CD4-positive, alpha-beta T cell treated with Interferon alpha-2 for 1 hour (primary cell): ENCODE measurements at places on chromosomes 3 and 15.

DNA sequence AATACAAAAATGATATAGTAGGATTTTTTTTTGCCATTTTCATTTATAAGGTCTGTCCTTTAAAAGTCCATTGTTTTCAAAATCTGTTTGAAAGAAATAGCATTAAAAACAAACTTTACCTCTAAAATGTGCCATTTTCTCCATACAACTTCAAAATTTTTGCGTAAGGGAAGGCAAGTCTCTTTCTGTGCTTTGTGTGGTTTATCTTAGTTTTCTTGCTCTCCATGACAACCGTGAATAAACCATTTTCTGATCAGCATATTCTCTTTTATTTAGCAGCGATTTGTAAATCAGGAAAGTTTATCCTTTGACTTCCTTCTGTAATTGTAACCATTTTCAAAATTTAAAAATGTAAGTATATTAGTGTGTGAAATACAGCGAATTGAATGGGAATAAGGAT lies 147.9 kb upstream of the CGNL1 start:
- no peak for DNase-seq

- DNase-seq, result no peak
Measured at GRCh38 chr15:73322665-73323373, 45.9 kb downstream of the HCN4 start.

GRCh38 chr15:68231102-68231818 lies 1.7 kb upstream of the CLN6 start:
- DNase-seq, result no peak

GRCh38 chr3:54631516-54632325 lies 296.1 kb downstream of the LRTM1 start:
- no peak for DNase-seq

DNA sequence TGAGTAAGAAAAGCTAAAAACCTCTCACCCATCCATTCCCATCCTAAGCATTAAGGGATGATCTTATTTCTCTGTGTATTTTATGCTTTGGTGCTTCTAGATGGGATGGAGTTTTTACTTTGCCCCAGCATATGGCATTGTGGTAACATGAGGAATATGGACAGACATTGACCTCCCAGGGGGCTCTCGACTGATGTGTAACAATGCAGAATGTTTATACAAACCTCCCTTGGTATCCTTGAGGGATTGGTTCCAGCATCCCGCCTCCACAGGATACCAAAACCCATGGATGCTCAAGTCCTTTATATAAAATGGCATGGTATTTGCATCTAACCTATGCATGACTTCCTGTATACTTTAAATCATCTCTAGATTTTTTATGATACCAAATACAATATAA lies 21.6 kb downstream of the PDIA5 start:
- DNase-seq, result no peak

DNA sequence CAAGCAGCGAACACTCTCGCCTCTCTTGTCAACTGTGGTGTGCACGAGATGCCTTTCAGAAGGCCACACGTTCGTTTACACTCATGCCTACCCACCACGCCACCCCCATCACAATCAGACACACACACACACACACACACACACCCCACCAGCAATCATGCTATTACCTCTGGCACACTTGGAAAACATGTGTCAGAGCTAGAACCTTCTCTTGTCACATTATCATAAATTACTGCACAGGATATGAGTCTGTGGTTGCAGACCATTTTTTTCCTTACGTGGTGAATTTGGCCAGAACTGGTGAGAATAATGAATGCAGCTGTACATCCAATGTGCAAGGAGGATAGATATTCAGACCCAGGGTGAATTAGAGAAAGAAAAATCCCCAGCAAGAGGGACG lies 52.4 kb downstream of the TRIM69 start:
- DNase-seq, result no peak

GRCh38 chr3:184786280-184786941 lies 25.6 kb upstream of the VPS8 start:
- DNase-seq, result no peak

DNA sequence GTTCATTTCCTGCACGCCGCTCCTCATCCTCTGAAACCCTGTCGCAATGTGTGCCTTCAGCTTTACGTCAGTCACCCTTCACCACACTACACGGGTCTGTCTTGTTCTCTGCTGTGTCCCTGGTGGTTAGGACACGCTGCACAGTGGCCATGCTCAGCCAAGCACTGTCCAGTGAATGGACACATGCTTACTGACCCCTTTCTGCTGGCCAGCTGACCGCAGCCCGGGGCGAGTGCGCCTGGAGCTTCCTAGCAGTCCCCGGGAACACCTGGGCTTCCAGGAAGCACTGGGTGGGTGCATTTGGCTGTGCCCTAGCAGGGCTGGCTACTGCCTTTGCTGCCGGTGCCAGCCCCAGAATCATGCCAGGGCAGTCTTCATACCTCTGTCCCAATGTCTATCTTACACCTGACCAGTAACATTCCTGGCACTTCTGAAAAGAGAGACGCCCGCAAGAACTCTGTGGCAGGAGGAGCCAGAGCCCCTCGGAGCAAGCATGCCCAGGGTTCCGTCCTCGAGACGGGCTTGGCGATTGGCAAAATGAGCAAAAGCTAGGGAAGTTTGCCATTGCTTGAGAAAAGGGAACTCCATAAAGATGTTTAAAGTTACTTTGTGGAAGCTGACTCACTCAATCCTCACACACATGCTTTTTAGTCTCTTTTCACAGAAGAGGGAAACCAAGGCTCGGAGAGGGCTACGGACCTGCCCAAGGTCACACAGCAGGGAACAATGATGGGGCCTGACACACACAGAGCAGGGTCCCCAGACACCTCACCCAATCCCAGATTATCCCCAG lies 15.7 kb upstream of the ZXDC start:
- DNase-seq, result no peak
